ENCODE measurements at places on chromosomes 1 and 21.

- DNase-seq: no peak
These were observed 21.0 kb upstream of the PINK1 start for GRCh38 chr1:20612221-20612746.

DNA sequence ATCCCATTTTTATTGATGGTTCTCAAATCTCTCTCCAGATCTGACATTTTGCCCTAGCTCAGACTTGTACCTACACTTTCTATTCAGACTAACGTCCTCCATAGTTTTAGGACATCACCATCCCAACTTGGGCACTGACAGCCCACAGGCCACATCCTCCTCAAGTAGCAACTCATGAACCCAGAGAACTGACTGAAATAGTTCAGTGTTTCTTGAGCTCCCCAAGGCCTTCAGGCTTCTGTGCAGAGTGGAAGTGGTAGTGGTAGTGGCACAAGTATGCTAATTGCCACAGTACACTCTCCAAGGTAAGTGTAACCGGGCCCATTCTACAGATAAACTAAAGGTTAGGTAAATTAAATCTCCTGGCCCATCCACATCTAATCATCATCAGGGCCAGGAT, 112.6 kb downstream of the SLC45A1 start:
- no peak for DNase-seq

GRCh38 chr1:162110910-162111309, 41.4 kb downstream of the NOS1AP start:
- DNase-seq: no peak

DNA sequence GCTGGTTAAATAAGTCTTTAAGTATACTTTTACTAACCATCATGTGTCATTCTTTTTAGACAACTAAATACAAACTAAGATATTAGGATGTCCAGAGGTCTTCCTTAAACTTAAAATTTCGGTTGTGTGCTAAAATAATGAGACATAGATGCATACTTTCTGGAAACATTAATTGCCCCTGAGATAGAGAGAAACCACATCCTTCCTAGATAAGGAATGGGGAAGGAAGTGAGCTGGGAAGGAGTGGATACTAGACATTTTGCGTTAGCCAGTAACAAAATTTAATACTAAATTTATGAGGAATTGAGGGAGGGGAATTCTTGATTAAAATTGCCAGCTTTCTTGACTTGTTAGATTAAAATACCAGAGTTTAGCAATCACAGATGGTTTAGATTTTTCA, 37.1 kb upstream of the PTGS2 start:
- DNase-seq: no peak

GRCh38 chr1:175514387-175514953, 228.9 kb downstream of the TNR start:
- no peak for DNase-seq

GRCh38 chr21:39057121-39057520, 126.1 kb downstream of the PSMG1 start:
- no peak for DNase-seq

DNA sequence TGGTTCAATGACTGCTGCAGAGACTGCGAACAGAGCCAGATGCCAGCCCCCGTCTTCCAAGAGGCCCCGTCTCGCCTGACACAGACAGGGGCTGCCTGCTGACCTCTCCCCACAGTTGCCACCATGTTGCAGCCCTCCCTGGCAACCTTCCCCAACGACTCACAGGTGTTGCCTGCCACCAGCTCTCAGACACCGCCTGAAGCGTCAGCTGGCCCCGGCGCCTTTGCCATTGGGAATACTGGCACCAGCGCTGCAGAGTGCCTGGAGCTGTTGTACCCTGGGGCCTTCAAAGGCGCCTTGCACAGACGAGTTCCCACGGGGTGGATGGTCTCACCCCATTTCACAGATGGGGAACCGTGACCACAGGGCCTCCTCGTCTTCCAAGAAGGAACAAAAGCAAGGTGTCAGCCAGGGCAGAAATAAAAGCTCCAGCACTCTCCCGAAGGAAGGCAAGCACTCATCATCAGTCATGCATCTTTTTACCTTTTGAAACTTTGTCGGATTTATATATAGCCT, 167.0 kb downstream of the ADSS2 start:
- no peak for DNase-seq

DNA sequence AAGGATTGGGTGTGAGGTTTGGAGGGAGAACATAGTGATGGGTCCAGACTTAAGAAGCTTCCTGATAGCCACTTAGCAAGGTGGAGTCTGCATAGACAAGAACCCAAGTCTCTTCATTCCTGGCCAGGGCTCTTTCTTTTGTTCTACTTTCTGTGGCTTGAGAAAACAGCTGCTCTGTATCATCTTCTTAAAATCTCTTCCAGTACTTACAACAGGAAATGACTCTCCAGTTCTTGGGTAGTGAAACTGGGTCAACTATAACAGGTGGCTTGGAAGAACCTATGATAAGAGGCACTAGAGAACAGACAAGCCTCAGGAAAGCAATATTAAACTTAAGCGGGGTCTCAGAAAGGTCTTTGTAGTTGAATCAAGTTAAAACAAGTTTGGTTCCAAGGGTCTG, 148.1 kb upstream of the USP24 start:
- DNase-seq: no peak

DNA sequence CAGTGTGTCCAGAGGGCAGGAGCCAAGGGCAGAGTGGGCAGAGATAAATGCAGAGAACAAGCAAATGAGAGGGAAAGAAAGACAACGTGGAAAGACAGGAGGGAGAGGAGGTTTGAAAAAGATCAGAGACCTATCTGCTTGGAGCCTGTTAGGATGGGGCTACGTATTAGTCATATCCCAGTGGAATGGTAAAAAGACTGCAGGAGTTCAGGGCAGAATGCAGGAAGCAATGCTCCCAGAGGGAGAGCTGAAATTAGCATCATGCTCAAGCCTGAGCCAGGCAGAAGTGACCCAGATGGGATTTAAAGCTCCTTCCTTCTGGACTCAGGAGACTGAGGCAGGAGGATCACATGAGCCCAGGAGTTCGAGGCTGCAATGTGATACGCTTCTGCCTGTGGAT, 261.3 kb upstream of the CHRM3 start:
- DNase-seq: no peak

DNA sequence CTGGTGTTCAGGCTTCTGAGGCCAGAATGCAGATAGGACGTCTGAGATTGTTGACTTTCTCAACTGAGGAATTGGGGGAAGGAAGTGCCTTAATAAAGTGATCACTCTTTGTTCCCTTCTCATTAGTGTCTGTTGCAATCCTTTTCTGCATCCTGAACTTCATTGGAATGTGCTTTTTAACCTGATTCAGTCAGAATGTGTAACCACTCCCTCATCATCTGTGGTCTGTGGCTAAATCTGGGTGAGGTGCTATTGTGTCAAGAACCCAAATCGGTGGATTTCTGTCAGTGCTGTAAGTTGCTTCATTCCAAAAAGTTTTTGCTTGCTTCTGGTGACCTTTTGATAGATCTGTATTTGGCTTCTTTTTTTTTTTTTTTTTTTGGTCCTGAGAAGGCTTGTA, 38.2 kb downstream of the ARID1A start:
- no peak for DNase-seq
